Calu3 (cell line): ENCODE measurements at places on chromosomes 7 and 10.

GRCh38 chr10:97509120-97509680 lies 10.5 kb downstream of the UBTD1 start:
- no peak for DNase-seq

DNA sequence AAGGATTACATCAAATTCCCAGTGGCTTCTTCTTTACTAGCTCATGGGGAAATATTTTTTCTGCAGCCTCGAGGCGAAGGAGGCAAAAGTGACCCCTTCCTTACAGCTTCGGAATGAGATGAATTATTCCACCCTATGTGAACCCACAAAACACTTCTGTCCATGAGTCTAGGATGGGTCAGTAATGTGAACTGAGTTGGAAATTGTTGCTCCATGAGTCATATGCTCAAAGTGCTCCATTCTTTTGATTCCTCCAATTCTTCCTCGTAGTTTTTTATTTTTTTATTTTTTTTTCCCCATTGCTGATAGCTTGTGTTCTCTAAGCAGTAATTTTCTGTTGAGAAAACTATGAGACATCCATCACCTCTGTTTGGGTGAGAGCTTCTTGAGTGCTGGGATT lies 31.7 kb upstream of the FAM204A start:
- DNase-seq, result no peak

GRCh38 chr7:105806592-105807447 lies 69.6 kb downstream of the ATXN7L1 start:
- peak; percentile 66 for DNase-seq

DNA sequence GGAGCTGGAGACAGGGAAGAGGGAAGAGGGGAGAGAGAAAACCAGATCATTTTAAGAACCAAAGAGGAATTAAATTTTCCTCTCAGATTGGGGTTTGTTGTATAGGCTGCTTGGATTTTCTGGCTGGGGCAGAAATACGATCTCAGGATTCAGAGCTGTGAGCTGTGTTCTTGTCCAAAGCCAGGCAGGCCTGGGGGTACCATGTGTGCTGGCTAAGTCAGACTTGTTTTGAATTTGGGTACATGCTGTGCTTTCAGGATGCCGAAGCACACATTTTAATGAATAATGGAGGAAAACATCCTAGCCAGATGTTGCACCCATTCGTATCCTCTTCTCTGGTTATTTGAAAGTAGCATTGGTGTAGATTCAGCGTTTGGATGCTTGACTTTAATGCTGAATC lies 170.3 kb upstream of the PODXL start:
- no peak for DNase-seq

- DNase-seq, result no peak
These were observed 421.1 kb upstream of the SORCS1 start for GRCh38 chr10:107585630-107586029.

GRCh38 chr7:90773269-90773668 lies 177.1 kb downstream of the CDK14 start:
- no peak for DNase-seq

DNA sequence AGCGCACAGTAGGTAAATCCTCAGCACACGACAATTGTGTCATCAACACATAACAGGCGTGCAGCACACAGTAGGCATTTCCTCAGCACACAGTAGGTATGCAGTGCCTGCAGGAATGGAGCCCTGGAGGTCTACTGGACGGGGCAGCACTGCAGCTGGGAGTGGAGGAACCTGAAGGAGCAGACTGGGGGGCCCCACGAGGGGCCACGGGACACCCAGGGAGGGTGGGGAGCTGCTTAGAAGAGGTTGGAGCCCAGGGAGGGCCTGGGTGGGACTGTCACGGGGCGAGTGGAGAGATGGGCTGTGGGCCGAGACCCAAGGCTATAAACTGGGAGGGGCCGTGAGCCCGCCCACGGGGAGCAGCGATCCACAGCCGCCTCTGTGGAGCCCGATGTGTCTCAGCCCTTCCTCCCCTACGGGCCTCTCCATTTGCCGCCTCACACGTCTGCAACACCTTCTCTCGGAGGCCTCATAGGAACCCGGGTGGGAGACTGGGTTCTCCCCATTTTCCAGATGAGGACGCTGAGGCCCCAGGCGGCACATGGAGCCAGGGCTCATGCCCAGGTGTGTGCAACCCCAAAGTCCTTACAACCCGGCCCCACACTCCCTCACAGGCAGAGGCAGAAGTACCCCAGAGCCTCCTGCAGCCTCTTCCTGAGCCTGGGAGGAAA lies 101.5 kb downstream of the MICALL2 start:
- DNase-seq, result no peak

GRCh38 chr10:47297866-47298540 lies 2.0 kb upstream of the GDF10 start:
- DNase-seq, result no peak

DNA sequence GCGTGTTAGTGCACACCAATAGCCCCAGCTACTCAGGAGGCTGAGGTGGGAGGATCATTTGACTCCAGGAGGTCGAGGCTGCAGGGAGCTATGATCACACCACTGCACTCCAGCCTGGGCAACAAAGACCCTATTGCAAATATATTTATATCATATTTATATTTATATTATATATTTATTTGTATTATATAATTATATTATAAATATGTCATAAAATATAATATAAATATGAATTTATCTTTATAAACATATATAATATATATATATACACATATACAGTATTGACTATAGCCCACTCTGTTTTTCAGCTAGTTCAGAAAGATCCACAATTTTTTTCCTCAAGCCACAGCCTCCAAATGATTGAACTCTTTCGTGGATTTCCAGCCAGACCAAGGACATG lies 45.3 kb upstream of the MYL10 start:
- DNase-seq, result no peak

GRCh38 chr10:3776796-3777571 lies 8.0 kb downstream of the KLF6 start:
- peak; percentile 69 for DNase-seq

DNA sequence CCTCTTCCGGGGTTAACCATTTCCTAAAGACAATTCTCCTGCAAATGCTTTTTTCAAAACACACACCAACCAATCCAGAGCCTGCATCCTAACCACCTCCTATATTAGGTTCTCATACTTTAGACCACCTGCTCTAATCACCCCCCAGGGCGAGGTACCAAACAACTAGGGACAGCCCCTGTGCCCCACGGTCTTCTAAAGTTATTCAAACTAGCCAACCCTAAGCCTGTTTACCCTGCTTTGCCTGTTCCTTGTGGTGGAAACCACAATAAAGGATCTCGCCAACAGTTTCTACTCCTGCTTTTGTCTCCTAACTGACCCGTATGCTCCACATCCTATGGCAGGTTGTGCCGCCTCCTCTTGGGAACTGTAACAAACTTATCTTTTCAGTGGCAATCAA lies 21.1 kb downstream of the SP4 start:
- DNase-seq, result no peak

GRCh38 chr10:44102726-44103255 lies 282.1 kb downstream of the CXCL12 start:
- DNase-seq, result no peak

DNA sequence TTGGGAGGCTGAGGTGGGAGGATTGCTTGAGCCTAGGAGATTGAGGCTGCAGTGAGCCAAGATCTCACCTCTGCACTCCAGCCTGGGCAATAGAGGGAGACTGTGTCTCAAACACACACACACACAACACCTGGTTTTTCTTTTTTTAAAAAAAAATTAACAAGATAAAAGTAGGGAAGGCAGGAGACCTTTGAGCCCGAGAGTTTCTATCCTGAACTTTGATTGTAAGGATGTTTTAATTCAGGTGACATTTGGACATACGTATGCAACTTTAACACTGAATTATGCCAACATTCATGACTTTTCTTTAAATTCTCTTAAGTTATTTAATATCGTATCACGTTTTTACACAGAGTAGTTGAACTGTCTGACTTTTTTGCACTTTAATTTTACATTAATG lies 11.7 kb upstream of the CYP2E1 start:
- DNase-seq, result no peak

DNA sequence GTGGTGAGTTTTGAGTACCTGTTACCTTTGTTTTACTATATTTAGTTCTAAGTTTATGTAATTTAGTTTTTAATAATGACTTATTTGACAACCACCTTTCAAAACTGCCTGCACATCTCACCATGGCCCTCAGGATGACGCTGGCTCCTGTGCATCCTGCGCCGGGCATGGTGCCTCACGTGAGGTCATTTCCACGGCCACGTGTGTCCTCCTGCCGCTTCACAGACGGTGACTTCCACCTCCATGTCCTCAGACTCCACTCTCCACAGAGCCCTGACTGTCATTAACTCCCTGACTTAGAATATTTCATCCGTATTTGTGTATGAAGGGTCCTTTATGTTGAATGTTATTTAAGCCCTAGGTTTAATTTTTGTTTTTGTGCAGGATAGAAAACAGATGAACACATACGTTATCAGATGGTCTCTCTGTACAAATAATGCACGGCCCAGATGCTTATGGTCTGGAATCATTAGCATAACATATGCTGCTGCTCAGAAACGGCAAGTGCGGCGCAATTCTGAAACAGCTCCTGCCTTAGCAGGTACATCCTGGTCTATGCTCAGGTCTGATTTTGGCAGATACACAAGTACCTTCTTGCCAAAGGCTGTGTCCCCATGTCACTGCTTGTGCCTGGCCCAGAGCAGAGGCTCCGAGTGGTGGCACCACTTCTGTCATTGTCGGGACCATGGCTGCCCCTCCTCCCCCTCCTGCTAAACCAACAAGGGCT lies 155.8 kb downstream of the WDR37 start:
- no peak for DNase-seq

- peak; percentile 77 for DNase-seq
These were observed 44.4 kb downstream of the MYPN start for GRCh38 chr10:68153473-68154210.

DNA sequence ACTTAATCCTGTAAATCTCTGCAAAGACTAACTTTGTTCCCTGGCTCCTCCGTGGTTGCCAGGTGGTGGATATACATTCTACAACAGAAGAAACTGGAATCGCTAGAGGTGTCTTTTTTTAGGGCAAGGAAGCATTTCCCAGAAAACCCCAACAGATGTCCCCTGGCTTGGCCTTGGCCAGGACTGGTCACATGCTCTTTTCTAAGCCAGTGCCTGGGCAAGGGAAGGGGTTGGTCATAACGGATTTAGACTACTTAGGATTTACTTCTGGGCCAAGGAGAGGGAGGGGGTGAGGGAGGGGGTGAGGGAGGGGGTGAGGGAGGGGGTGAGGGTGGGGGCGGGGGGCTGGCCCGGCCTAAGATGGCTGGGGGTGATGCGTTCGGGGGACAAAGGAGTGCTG lies 105.7 kb downstream of the SNX10 start:
- DNase-seq, result no peak

DNA sequence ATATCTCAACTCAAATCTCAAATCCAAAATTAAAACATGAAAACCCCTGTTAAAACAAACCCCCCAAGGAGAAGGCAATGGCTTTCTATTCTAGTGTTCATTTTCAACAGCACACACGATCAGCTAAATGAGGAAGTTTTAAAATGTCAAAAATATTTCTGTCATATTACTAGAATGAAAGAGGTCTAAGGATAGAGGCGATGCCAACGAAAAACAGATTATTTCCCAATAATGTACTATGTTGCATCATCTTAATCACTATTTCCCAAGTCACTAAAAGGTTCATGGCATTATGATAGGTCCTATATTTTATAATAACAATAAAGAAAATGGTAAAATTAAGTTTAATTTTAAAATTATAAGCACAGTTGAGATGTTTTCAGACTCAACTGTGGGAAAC lies 10.1 kb downstream of the CNOT4 start:
- DNase-seq, result no peak

GRCh38 chr10:102869258-102870198 lies at the start of gene AS3MT:
TSS of gene AS3MT (plus strand) at chr10:102869470. CDS start at chr10:102869593, 123 bp downstream.
- peak; percentile 29 for DNase-seq

- no peak for DNase-seq
These were observed 82.3 kb downstream of the SLIT1 start for GRCh38 chr10:97103316-97104080.

DNA sequence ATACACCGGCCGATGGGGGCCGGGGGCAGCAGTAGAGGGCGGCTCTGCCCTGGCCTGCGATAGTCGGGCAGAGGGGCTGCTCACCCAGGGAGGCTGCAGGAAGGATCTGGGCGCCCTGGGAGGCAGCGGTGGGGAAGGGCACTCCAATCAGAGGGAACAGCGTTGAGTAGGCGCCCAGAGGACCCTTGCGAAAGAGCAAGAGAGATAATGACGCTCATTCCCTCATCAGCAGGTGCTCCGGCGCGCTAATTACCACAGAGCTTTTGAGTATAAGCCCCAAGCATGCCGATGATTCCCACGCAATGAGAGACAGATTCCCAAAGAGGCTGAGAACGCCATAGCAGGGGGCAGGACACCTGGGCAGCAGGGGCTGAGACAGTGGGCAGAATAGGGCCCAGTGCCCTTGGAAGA lies 215.3 kb downstream of the MAD1L1 start:
- DNase-seq, result no peak

GRCh38 chr10:100327007-100327717 lies 2.9 kb downstream of the PKD2L1 start:
- no peak for DNase-seq

DNA sequence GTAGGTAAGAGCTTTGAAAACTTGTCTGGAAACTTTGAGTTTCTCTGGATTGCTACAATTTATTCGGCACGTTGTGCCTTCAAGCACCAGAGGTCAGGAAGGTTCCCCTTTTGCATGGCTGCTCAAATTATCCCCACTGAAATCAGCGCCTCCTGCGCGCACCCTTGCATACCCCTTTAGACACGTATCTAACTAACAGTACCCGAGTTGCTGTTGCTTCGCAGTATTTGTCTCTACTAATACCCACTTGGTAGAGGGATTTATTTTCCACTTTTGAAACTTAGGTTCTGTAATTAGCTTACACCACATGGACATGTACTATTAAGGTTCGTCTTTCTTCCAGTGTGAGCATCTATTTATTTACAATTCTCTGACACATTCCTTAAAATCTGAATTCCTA lies 1.6 kb downstream of the MEOX2 start:
- peak; percentile 32 for DNase-seq

DNA sequence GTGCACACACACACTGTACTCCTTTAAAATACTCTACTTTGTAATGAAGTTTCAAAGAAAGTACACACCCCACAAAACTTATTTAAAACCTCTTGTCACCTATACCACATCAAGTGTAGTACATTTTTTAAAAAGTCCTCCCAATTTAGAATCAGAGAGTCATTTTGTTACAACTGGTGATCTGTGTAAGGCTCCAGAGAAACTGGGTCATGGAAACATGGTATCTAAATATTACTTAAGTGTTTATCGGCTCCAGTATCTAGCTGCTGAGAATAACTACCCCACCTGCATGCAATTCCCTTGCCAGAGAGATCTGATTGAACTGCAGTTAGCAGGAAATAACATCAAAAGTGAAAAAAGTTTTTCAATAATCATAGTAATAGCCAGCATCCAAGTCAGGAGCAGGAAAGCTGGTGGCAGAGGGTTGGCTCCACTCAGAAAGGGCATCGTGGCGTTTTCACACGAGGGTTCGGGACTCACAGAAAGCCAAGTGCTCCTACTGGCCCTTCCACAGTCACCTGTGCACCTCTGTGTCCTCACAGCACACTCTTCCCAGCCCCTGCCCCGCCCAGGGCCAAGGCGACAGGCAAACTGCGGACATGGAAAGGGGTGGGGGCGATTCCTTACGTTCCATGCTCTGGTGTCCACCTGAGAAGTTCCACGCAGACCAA lies 6.5 kb downstream of the RGS10 start:
- DNase-seq, result no peak
